ENCODE measurements at places on chromosomes 7 and 10.
A peak's percentile ranks its signal among the peaks of the same experiment; 100 is the strongest.

DNA sequence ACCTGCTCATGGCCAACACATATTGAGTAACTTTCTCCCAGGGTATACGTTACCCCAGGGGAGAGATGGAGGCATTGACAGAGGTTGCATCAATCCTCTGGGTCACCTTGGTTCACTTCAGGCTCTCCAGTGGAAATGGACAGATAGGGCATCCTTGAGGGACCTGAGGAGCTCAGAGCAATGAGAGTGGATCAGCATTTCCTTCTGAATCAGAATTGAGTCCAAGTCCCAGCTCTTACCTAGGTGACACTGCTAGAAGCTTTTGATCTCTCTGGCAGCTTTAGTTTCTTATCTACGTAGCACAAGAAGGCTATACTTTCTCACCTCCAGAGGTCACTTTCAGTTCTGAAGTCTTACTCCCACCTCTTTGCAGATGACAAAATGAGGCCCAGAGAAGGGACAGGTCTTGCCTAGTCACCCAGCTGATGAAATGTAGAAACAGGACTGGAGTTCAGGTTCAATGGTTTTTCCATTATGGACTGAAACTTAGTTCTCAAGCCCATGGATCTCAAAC, 35.2 kb downstream of the PANK1 start:
- DNase-seq, result no peak

DNA sequence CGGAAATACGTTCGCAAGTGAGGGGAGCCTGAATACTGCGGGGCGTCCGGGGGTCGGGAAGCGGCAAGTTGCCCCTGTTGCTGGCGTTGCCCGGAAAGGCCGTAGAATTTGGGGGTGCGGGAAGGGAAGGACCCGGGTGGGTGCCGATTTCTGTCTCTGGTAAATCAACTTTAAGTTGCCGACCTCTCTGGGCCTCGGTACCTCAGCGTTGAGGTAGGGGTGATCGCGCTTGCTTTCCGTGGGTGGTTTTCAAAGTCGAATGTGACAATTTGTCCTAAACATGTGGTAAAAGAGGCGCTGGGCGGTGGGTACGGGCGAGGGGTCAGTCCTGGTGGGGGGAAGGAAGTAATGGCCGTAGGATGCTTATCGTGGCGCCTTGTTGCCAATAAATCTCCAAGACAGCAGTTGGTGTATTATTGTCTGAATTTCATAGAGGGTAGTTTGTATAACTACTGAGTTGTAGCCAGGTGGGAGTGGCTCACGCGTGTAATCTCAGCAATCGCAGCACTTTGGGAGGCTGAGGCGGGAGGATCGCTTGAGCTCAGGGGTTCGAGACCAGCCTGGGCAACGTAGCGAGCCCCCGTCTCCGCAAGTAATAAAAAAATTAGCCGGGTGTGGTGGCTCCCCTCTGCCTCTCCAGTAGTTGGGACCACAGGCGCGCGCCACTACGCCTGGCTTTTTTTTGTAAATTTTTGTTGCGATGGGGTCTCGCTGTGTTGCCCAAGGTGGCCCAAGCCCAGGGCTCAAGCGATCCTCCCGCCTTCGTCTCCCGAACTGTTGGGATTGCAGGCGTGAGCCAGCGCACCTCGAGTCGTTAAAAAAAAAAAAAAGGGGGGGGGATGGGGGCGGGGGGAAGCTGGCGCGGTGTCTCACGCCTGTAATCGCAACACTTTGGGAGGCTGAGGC, 644 bp downstream of the BUD23 start:
- DNase-seq, result no peak

DNA sequence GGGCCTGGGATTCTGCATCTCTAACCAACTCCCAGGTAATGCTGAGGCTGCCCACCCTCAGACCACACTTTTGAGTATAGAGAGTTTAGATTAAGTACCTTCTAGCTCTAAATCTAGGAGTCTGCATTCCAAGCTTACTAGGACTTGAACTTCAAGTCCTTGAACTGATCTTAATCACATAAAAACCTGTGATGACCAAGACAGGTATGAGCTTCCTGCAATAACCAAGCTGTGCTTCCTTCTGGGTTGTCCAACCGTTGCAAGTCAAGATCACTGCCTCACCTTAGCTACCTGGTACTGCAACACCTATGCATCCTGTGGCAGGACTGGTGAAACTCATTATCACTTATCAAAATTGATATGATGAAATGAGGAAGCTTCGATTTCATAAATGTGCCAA, 32.9 kb upstream of the RAPGEF5 start:
- no peak for DNase-seq

GRCh38 chr10:35339942-35340341, 3.6 kb downstream of the CCNY start:
- no peak for DNase-seq

DNA sequence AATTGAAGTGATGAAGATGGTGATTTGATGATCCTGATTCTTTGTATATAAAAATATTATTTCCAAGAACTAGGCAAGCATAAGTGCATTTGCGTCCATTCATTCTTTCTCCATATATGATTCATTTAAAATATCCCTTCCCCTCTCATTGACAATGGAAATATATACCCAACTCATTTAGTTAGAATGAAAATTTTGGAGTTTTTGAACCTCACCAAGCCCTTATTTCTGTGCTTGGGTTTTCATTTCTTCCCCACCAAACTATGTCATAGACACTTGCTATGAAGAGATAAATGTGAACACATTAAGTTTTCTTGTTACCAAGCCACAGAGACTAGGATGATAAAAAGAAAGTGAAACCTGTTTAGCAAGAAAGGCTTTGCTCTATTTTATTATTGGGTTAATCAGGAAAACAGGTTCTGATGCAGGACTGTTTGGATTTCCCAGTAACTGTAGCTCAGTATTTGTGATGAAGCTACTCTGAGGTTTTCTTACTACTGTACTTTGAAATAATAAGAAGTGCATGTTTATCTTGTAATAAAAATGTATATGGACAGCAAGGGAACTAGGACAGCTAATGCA, 68.3 kb downstream of the ITGB1 start:
- no peak for DNase-seq

- no peak for DNase-seq
Measured at GRCh38 chr10:97771055-97771891, 526 bp downstream of the SFRP5 start.

GRCh38 chr7:2163600-2164555, 68.9 kb downstream of the MAD1L1 start:
- no peak for DNase-seq

- DNase-seq, result peak; percentile 53
Measured at GRCh38 chr7:2926120-2926895, 82.2 kb upstream of the GNA12 start.

DNA sequence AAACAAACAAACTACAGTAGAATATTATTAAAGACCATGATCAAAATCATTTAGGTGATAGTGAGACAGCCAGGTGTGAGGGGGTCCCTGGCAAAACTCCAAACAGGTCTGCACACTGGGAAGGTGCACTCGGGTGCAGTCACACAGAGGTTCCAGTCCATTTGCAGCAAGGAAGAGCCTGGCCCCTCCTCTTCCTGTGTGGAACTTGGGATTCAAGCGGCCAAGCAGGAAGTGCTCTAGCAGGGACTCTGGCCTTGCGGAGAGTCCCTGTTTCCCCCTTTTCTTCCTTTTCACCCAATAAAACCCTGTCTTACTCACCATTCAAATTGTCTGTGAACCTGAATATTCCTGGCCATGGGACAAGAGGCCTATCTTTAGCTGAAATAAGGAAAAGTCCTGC, 181.8 kb downstream of the LRRTM3 start:
- no peak for DNase-seq

DNA sequence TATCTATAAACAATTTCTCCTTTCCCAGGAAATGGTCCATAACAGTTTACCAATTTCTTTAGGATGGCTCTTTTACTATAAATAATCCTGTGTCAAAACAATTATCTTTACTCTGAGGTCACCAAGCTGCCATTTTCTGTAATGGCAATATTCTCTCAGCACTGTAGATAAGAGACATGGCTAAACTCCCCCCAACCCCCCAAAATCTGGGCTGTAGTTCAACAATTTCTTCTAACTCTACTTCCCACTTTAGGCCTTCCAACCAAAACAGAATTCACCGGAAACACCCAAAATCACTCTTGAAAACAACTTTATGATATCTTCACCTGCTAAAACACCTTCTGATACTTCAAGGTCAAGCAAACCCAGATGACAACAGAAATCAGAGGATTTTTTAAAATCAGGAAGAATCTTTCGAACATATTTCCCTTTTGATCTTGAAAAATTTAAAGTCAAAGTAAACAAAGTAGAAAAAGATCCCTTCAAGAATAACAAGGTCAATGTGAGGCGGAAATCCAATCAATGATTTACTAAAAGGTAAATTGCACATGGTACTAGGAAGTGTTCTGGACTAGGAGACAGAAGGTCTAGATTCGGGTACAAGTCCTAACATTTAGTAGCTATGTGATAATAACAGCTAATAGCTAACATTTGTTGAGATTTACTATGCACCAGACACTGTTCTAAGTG, 176.8 kb downstream of the CPEB3 start:
- no peak for DNase-seq

DNA sequence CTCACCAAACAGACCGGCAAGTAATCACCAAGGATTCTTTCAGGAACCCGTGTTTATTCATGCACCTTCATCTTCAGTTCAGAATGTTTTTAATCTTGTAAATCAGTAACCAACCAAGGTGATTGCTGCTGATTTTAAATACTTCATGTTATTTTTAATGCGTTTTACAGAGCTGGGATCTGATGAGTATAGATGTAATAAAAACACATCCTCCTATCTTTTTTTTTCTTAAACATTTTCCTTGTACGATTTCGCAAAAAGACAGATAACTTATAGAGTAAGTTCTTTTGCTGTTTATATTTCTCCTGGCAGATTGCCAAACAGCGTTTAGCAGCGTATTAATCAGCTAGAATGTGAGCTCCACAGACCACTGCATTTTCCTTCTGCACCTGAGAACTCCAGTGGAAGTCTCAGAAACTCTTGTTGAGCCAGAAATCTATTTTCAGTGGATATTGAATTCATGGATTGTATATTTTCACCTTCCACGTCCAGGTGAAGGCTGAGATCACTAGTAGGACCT, 397.8 kb upstream of the NRP1 start:
- no peak for DNase-seq

GRCh38 chr10:30072068-30072467, 12.7 kb upstream of the JCAD start:
- DNase-seq, result no peak

GRCh38 chr7:35754741-35755140, 46.1 kb upstream of the SEPTIN7 start:
- DNase-seq, result no peak

DNA sequence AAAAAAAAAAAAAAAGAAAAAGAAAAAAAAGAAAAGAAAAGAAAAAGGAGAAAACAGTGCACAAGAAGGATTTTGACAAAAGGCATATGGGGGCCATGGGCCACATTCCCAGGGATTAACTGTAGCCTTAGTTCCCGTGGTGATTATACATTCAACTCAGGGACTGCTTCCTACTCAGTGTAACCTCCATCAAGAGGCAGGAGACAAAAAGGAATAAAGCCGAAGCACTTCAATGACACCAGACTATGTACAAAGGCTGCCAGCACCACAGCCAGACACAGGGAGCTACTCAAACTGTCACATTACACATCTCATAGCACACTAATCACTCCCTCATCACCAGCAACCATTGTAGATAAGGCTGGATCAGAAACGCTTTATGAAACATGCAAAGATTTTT, 5.1 kb upstream of the PMPCB start:
- no peak for DNase-seq

DNA sequence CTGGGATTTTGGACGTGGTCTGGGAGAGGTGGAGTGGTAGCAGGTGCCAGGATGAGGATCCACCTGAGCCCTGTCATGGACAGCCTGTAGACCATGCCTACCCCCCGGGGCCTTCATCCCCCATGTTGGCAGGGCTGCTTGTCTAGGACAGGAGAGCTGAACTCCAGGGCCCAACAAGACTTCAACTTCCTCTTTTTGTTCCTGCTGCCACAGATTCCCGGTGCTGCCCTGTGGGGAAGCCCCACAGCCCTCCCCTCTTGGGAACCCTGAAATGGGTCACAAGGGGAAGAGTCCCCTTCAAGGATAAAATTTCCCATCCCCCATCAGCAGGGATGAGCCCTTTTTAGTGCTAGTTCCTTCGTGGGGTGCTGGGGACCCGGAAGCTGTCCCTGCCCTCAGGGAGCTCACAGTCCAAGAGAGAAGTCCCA, 1.3 kb upstream of the CUEDC2 start:
- no peak for DNase-seq

GRCh38 chr10:129972966-129973673, 9.0 kb upstream of the EBF3 start:
- DNase-seq, result no peak

DNA sequence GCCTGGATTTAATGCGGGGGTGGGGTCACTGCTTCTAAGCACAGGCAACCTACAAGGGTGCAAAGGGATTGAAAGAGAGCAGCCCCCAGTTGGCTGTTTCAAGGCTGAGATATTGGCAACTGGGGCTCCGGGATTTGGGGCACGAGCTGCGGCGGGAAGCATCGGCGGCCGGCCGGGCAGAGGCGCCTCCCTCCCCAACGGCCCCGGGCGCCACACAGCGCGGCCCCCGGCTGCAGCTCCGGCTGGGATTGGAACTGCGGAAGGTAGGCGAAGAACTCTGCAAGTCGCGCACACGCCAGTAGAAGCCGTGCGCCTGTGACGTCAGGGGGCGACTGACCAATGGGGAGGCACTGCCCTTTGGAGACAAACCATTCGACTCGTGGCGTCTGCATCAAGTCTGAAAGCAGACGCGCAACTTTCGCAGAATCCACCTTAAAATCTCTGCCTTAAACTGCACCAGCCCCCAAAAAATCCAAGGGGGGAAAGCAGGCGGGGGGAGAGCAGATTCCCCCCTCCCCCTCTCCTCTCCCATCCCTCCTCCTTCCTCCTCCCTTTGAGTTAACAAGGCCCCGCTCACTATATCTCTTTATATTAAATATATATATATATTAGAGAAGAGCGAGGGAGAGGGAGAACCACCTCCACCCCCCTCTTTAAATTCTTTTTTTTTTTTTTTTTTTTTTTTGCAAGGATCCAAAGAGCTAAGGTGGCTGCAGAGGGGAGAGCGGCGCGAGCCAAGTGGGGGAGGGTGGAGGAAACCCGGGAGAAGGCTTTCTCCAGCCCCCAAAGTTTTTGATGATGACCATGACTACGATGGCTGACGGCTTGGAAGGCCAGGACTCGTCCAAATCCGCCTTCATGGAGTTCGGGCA, at the start of gene DLX6:
Gene DLX6, plus strand, starts transcription at position 371 of the 872 bp plus-strand sequence. Its CDS starts 425 bp downstream, at position 796.
- DNase-seq, result no peak

GRCh38 chr7:4017785-4018184, 664.3 kb upstream of the FOXK1 start:
- DNase-seq, result peak; percentile 22

DNA sequence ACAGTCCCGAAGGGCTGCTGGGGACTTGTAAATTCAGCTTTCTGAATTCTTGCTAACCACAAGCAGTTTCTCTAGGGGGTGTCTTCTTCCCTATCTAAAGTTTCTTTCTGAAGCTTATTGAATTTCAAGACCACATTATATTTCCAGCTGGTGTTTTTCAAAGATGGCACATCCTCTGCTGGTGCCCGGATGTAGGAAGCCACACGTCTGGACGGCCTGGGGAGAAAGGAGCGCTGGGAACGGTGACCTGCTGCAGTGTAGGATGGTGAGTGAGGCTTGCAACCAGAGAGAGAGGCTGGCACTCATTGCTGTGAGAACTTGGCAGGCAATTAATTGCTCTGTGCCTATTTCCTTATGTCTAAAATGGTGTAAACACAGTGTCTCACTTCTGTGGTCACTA, 776.4 kb downstream of the TYW1 start:
- no peak for DNase-seq

Measured in left forelimb (tissue), 1 donor.